ENCODE measurements at places on chromosomes 13 and 19.

DNA sequence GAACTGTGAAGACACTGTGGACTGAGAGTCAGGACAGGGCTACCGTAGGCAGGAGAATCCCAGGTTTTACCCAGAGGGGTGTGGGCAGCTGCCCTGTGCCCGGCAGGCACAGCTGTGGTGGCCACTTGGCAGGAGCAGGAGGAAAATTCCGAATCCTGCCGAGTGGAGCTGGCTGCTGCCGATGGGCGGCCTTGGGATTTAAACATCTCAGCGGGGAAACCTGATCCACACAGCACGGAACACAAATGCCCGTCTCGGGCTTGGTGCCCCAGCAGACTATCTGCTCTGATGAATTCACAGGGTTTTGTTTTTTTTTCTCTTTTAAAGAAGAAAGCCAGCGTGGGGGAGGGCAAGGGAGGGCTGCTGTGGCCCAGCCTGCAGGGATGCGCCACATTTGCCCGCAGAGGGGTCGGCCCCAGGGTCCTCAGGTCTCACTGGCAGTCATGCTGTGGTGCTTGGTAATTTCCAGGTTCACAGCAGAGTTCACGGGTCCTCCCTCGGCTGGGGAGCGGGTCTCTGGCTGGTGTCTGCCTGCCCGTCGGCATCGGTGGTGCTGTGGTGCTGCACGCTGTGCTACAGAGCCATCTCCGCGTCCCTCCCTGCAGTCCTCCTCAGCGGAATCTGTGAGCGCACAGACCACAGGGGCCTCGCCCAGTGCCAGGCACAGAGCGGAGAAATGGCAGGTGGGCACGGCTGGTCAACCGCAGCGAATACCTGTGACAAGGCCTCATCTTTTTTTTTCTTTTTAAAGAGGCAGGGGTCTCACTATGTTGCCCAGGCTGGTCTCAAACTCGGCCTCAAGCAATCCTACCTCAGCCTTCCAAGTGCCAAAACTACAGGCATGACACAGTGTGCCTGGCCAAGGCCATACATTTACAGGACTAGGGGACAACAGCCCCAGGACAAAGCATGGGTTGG, 28.1 kb downstream of the MPND start:
- no peak for DNase-seq

DNA sequence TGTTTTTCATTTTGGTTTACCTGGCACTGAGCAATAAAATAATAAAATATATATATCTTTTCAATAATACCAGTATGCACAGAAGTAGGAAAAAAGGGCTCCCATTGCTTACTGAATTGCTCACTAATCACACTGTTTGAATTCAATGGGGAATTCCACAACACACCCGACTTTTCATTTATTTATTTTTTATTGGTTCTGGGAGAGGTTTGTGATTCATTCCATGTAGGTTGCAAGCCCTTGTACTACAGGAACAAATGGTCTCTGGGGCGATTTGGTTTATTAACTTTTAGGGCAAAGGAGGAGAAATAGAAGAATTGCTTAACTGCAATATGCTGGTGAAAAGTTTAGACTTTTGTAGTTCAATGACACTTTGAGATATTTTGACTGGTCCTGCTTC, 207.4 kb downstream of the DCT start:
- DNase-seq = no peak

GRCh38 chr19:49067554-49067953, 2.9 kb upstream of the NTF4 start:
- no peak for DNase-seq

DNA sequence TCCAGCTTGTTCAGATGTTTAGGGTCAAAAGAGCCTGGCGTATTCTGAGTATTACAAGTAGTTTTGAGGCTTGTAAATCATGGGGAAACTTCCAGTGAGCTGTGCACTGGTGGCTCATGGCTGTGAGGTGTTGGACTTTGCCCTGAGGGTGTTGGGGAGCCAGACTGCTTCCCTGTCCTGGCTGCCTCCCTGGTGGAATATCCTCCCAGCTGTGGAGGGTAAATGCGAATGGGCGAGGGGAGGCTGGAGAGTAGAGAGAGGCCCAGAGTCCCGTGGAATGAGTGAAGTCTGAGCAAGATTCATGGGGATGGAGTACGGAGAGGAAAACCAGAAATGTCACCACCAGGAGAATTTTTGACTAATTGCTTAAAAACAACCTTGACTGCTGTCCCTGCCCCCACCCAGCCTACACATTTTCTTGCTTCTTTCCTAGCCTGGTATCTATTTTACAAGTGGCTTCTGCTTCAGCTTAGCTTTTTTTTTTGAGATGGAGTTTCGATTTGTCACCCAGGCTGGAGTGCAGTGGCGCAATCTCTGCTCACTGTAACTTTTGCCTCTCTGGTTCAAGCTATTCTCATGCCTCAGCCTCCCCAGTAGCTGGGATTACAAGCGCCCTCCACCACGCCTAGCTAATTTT, 3.7 kb downstream of the SNRPA start:
- DNase-seq = peak; percentile 40

GRCh38 chr13:79602936-79603335, 122.0 kb downstream of the NDFIP2 start:
- no peak for DNase-seq

- DNase-seq = no peak
Observed at GRCh38 chr13:20812890-20813289, 39.1 kb upstream of the EEF1AKMT1 start.

DNA sequence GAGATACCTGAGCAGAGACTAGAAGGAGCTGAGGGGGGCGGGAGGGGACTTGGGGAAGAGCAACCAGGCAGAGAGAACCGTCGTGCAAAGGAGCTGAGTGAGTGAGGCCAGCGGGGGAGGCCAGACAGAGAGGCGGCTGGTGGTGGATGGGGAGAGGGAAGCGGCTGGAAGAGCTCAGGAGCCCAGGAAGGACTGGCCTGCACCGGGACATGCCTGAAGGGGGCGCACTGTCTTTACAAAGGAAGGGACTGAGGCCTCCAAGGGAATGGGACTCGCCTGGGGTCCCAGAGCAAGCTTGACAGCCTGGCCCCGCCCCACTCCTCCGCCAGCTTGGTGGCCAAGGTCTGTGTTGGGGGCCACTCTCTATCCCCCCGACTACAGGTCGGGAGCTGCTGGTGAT, 14.9 kb downstream of the ONECUT3 start:
- DNase-seq = peak; percentile 30

GRCh38 chr13:29743201-29743786, 107.1 kb downstream of the UBL3 start:
- peak; percentile 73 for DNase-seq

- DNase-seq = peak; percentile 98
Observed at GRCh38 chr13:32824675-32825074, 191.5 kb upstream of the KL start.

DNA sequence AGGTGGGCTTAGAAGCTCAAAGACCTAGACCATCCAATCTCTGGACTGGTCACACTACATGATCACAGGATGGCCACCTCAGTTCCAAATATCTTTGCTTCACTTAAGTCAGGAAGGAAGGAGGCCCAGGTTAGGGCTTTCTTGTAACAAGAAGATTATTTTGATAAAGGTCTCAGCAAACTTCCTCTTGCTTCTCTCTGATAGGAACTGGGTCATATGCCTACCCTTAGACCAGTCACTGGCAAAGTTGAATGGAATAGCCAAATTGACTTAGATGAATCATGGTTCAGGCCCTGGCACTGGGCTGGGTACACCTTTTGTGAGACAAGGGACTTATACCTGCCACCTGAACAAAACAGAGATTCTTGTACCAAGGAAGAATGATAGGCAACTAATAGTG, 11.0 kb downstream of the FRY start:
- no peak for DNase-seq

DNA sequence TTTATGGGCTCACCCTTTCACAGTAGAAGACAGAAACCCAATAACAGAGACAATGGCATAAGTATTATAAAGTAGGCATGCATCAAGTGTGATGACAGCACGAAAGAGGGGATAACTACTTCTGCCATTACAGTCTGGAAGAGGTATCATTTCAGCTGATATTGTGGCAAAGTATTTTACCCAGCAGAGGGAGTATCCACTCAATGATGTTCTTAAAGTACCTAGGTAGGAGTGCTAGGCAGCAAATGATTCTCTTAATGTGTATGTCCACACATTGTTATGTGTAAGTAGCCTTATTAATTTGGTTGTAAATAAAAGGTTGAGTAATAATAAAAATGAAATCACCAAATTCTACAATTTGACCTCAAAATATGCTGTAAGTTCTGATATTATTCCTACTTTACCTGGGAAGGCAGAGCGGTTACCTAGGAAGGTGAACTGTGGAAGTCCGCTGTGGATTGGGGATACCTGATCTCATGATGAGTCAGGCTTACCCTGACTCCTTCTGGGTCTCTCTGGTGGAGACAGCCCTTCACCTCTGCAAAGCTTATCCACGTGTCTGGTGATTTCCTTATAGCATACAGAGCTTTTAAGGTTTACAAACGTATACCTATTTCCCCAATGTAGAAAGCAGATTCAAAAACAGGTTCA, 4.1 kb upstream of the UBAC2 start:
- no peak for DNase-seq

DNA sequence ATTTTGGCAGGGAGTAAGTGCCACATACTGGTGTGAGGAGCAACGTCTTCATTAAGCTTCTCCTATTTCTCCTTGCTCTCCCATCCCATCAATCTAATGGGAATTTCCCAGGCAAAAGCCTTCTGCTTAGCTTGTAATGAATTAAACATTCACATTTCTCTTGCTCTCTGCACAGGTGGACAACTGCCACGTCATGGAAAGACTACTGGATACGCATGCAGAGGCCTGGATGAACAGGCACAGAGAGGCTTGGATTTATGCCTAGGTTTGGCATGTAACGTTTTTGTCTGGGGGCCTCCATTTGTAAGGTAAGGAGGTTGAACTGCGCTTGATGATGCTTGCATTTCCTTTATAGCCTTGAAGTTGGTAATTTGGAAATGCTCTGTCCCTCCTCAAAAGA, 374.8 kb downstream of the KLF12 start:
- no peak for DNase-seq

- DNase-seq = no peak
Observed at GRCh38 chr19:31270897-31271296, 78.3 kb downstream of the TSHZ3 start.

DNA sequence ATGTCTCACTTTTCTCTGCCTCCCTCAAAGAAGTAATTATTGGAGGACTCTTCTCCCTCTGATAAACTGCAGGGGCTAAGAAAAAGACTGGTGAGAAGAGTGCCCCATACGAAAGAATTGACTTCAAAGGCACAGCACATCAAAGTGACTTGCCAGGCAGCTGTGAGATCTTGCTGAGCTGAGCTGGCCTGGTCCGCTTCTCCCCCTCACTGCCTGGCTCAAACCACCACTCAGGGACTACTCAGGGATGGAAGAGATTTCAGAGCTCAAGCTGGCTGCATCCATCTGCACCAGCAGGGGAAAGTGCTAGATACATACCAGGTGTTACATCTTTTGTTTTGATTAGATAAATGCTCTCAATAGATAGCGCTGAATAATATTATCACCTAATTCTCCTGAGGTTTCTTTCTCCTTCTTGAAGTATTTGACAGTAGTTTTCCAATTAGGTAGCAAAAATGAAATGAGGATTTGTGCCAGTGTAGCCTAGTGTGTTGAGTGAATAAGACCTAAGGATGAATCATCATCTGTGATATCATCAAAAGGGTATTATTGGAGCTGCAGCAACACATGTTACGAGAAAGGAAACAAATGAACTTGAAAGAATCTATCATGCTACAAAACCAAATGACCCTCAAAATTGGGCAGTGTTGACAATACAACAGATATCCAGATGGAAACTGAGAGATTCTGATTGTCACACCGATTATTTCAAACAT, 379.8 kb downstream of the TBC1D4 start:
- peak; percentile 55 for DNase-seq

GRCh38 chr19:39182174-39182505, 14.6 kb upstream of the NCCRP1 start:
- DNase-seq = no peak

GRCh38 chr13:95477187-95477586, 75.3 kb upstream of the CLDN10 start:
- DNase-seq = no peak

DNA sequence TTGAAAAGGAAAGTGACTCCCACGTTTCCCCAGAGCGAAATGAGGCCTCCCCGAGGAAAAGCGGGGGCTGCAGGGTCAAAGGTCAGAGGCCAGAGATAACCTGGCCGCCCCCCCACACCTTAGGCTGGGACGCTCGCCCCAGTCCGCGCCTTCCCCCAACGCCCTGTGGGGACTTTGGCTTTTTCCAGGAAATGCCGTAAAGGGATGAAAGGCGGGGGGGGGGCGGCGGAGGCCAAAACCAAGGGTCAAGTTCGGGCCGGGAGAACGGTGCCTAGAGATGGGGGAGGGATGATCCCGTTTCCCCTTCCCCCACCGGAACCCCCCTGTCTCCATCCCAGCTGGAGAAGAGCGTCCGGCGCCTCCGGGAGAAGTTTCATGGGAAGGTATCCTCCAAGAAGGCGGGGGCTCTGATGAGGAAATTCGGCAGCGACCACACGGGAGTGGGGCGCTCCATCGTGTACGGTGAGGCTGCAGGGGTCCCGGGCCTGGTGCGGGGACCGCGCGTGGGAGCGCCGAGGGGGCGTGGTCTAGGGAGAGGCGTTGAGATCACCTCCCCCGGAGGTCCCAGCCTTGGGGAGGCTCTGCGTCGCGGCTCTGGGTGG, 575 bp downstream of the SHFL start:
- peak; percentile 27 for DNase-seq

GRCh38 chr19:19278315-19278714, 5.2 kb upstream of the TM6SF2 start:
- no peak for DNase-seq

GRCh38 chr13:53182724-53183123, 154.1 kb downstream of the OLFM4 start:
- DNase-seq = no peak

DNA sequence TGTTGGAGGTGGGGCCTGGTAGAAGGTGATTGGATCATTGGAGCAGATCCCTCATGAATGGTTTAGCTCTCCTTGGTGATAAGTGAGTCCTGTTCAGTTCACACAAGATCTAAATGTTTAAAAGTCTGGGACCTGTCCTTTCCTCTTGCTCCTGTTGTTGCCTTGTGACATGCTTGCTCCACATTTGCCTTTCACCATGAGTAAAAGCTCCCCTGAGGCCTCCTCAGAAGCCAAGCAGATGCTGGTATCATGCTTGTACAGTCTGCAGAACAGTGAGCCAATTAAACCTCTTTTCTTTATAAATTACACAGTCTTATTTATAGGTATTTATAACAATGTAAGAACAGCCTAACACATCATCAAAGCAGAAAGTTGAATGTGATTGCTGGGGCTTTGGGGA, 24.2 kb upstream of the RFC3 start:
- DNase-seq = no peak

DNA sequence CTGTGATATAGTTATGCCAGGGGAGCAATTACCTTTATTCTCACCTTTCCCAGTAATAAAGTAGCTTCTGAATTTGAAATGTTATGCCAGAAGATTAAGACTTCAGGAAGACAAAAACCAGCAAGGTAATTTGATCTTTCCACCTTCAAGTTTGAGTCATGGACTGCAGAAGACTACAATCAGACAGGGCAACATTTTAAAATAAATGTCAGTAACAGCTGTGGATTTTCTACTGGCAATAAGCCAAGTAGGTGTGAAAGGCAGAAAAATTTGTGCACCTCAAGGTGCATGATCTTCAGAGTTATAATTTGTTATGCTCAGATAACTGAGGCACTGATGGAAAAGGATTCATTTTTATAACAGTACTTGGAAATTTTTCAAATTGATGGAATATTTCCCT, 54.9 kb downstream of the SLITRK1 start:
- no peak for DNase-seq

GRCh38 chr19:28224441-28224840, 988.5 kb downstream of the UQCRFS1 start:
- no peak for DNase-seq

GRCh38 chr13:32682130-32682529, 95.9 kb downstream of the PDS5B start:
- DNase-seq = no peak

- DNase-seq = no peak
Observed at GRCh38 chr13:39468306-39468705, 134.7 kb downstream of the LHFPL6 start.

- DNase-seq = no peak
Observed at GRCh38 chr13:94323764-94324758, 155.4 kb downstream of the DCT start.

Measured in EL (cell line).